ENCODE measurements at places on chromosomes 6 and 20.

GRCh38 chr6:40399888-40400457 lies 187.2 kb downstream of the LRFN2 start:
- H3K36me3 ChIP-seq: no peaks in the 10 kb centered on the region
- H3K4me3 ChIP-seq: no peak overlapping the region
- DNase-seq: no peak
- H3K4me1 ChIP-seq: no peaks in the 10 kb centered on the region

- H3K36me3 ChIP-seq: peaks cover 8% of the 10 kb centered on the region
- no peaks in the 10 kb centered on the region for H3K27me3 ChIP-seq
- H3K4me1 ChIP-seq: peaks cover 5% of the 10 kb centered on the region
- no peak for DNase-seq
- H3K27ac ChIP-seq: no peak overlapping the region
These were observed 66.9 kb downstream of the IGF2R start for GRCh38 chr6:160035693-160036330.

DNA sequence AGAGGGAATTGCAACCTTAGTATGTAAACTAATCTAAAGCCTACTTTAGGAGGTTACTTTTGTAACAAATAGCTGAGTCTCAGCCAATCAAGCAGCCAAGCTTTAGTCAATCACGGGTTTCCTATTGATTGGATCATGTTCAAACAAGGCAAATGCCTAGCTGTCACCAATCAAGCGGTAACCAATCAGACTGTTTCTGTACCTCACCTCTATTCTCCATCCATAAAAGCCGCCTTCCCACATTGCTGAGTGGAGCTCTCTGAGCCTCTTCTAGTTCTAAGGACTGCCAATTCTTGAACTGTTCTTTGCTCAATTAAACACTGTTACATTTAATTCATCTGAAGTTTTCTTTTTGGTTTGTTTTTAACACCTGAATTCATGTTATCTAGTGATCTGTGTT lies 148.4 kb upstream of the BMP5 start:
- no peak overlapping the region for H3K27ac ChIP-seq
- no peaks in the 10 kb centered on the region for H3K27me3 ChIP-seq
- no peak for DNase-seq

GRCh38 chr6:79031821-79032590 lies 46.0 kb downstream of the PHIP start:
- H3K4me3 ChIP-seq: no peak overlapping the region
- no peaks in the 10 kb centered on the region for H3K4me1 ChIP-seq
- H3K36me3 ChIP-seq: peaks cover 8% of the 10 kb centered on the region

- no peak for DNase-seq
- no peaks in the 10 kb centered on the region for H3K4me1 ChIP-seq
- H3K36me3 ChIP-seq: no peaks in the 10 kb centered on the region
- H3K4me3 ChIP-seq: no peak overlapping the region
These were observed 5.6 kb upstream of the GJB7 start for GRCh38 chr6:87334683-87335082.

- no peaks in the 10 kb centered on the region for H3K4me1 ChIP-seq
- H3K27me3 ChIP-seq: no peaks in the 10 kb centered on the region
- no peak for DNase-seq
- no peak overlapping the region for H3K27ac ChIP-seq
- H3K4me3 ChIP-seq: no peak overlapping the region
- H3K36me3 ChIP-seq: no peaks in the 10 kb centered on the region
These were observed 10.6 kb downstream of the KCNK17 start for GRCh38 chr6:39303425-39304153.

GRCh38 chr20:36572701-36573102 lies 695 bp upstream of the TGIF2 start:
- H3K36me3 ChIP-seq: no peaks in the 10 kb centered on the region
- H3K4me1 ChIP-seq: peaks cover 4% of the 10 kb centered on the region
- peak; percentile 62 for DNase-seq

- no peak overlapping the region for H3K4me3 ChIP-seq
- peak overlapping the region; percentile 70 for H3K27ac ChIP-seq
- H3K4me1 ChIP-seq: no peaks in the 10 kb centered on the region
These were observed 118.7 kb downstream of the NFATC2 start for GRCh38 chr20:51423810-51424209.

DNA sequence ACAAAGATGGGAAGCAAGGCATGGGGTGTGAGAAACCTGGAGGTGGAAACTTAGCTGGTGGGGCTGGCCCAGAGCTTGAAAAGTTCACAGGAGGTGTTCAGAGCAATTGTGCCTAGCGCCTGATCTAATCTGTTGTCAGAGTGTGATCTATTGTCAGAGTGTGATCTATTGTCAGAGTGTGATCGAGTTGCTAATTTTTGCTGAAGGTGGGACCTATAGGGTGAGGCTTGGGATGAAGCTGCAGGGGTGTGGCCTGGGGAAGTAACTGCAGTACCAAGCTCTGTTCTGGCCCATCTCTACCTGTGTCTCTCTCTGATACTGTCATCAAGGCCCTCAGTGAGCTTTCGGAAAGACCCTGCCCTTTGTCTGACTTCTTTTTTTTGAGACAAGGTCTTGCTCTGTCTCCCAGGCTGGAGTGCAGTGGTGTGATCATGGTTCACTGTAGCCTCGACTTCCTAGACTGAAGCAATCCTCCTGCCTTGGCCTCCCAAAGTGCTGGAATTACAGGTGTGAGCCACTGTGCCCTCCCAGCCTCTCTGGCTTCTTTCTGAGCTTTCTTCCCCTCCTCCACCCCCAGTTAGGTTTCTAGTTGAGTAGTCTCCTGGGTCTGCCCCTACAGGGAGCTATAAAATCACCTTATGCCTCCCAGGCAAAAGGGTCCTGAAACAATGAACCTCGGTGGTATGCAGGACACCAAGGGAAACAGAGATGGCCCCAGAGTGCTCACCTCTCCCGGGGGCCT lies 150.8 kb upstream of the RNF24 start:
- peaks cover 19% of the 10 kb centered on the region for H3K27me3 ChIP-seq
- DNase-seq: no peak
- H3K36me3 ChIP-seq: no peaks in the 10 kb centered on the region
- peaks cover 23% of the 10 kb centered on the region for H3K4me1 ChIP-seq

GRCh38 chr20:19826179-19826914 lies 68.3 kb downstream of the RIN2 start:
- no peak overlapping the region for H3K27ac ChIP-seq
- peaks cover 6% of the 10 kb centered on the region for H3K4me1 ChIP-seq
- no peak for DNase-seq
- H3K27me3 ChIP-seq: no peaks in the 10 kb centered on the region
- no peak overlapping the region for H3K4me3 ChIP-seq

GRCh38 chr6:11632795-11633511 lies 95.4 kb downstream of the TMEM170B start:
- no peak for DNase-seq
- H3K27me3 ChIP-seq: no peaks in the 10 kb centered on the region
- no peaks in the 10 kb centered on the region for H3K4me1 ChIP-seq

GRCh38 chr6:8321671-8322404 lies 113.5 kb downstream of the SLC35B3 start:
- H3K36me3 ChIP-seq: no peaks in the 10 kb centered on the region
- no peak overlapping the region for H3K4me3 ChIP-seq
- DNase-seq: no peak

DNA sequence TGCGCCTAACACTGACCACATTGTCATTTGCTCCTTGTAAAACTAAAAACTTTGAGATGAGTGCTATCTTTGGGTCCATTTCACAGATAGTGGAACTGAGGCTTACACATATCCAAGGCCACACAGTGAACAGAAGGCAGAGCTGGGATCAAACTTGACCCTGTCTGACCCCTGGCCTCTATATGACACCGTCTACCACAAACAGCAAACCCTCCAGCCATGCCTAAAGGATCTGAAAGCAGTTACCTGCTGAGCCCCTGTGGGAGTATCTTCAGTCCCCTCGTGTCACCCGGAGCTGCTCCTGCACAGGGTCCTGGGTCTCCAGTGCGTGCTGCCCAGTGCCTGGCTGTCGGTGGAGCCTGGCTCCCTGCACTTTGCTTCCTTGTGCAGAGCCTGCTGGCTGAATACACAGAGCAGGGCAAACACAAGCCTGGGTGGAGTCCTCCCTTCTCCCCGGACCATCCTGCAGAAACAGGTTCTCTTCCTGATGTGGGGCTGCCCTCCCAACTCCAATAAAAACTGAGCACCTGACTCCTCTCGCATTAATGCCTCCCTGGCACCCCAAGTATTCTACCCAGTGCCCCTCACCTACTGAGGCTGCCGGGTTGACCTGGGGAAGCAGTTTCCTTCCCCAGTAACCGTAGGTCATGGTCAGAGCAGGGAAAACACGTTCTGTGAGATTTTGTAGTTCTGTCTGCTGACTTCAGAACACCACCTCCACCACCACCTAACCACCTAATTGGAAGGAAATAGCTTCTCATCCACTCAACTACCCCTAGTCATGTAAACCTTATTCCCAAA lies at the start of gene BCAS1:
Gene BCAS1 (minus strand): TSS at position 408 of the 801 bp plus-strand sequence. CDS start 11,876 bp downstream, outside the sequence.
- no peak within 1 kb of the TSS for H3K4me3 ChIP-seq
- no peaks in the 10 kb centered on the region for H3K4me1 ChIP-seq
- no peak within 1 kb of the TSS for H3K27ac ChIP-seq

DNA sequence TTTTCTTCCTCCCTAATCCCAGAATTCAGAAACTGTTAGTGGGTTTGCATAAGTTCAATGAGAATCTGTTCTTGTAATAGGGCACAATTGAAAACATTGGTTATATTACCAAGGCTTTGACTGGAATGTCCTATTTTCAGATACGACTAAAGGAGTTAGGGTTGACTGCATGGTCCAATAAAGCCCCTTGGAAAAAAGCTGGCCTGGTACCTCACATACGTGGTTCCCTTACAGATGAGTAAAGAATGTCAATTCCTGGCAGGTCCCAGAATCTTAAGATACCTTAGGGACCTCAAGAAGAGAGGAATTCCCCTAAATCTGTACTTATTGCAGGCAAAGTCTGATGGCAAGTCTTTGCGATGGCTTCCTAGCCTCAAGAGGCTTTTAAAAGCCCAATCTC lies 4.6 kb downstream of the PPDPF start:
- DNase-seq: no peak
- H3K4me1 ChIP-seq: peaks cover 18% of the 10 kb centered on the region
- no peak overlapping the region for H3K27ac ChIP-seq
- no peak overlapping the region for H3K4me3 ChIP-seq

DNA sequence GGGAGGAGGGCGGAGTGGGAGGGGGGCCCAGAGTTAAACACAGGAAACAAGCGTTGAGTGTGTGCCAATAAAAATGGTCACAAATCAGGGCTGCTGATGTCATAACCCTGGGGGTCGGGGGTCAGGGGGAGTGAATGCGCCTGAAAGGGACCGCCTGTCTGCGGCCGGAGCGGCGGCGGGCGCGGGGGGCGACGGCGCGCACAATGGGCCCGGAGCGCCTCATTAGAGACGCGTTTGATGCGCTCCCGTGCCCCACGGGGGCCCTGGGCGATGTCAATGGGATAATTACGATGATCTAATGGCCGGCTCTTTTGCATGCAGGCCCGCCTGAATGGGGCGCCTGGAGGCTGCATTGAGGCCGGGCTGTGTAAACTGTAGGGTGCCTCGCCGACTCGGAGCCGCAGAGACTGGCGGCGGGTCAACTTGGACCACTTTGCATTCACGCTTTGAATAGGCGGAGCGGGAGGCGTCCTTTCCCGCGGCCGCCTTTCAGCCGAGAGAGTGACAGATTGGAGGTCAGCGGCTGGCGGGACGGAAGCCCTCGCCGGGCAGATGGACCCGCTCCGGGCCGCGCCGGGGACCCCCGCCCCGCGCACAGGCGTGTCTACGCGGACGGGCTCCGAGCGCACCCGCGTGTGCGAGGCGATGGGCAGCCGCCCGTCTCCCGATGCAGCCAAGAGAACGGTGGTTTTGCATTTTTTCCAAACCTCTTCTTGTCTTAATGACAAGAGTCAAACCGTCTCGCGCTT lies 296.1 kb downstream of the TFAP2C start:
- H3K27me3 ChIP-seq: peaks cover 28% of the 10 kb centered on the region
- no peaks in the 10 kb centered on the region for H3K36me3 ChIP-seq
- no peak overlapping the region for H3K4me3 ChIP-seq
- DNase-seq: no peak
- H3K27ac ChIP-seq: no peak overlapping the region

GRCh38 chr6:127439718-127440117 lies 19.5 kb downstream of the KIAA0408 start:
- no peaks in the 10 kb centered on the region for H3K4me1 ChIP-seq
- H3K27ac ChIP-seq: no peak overlapping the region
- H3K36me3 ChIP-seq: no peaks in the 10 kb centered on the region
- H3K27me3 ChIP-seq: no peaks in the 10 kb centered on the region
- no peak overlapping the region for H3K4me3 ChIP-seq
- DNase-seq: no peak

GRCh38 chr6:14436592-14437132 lies 319.1 kb downstream of the CD83 start:
- DNase-seq: no peak
- no peaks in the 10 kb centered on the region for H3K27me3 ChIP-seq
- H3K36me3 ChIP-seq: no peaks in the 10 kb centered on the region
- H3K4me3 ChIP-seq: no peak overlapping the region
- no peak overlapping the region for H3K27ac ChIP-seq
- H3K4me1 ChIP-seq: no peaks in the 10 kb centered on the region

- H3K27me3 ChIP-seq: no peaks in the 10 kb centered on the region
- no peak overlapping the region for H3K4me3 ChIP-seq
- no peaks in the 10 kb centered on the region for H3K4me1 ChIP-seq
- no peak for DNase-seq
These were observed 211.8 kb downstream of the CDKAL1 start for GRCh38 chr6:20746024-20746423.

GRCh38 chr6:47836046-47836445 lies 54.2 kb downstream of the OPN5 start:
- no peak for DNase-seq
- no peak overlapping the region for H3K27ac ChIP-seq
- no peak overlapping the region for H3K4me3 ChIP-seq
- no peaks in the 10 kb centered on the region for H3K27me3 ChIP-seq
- H3K4me1 ChIP-seq: no peaks in the 10 kb centered on the region

DNA sequence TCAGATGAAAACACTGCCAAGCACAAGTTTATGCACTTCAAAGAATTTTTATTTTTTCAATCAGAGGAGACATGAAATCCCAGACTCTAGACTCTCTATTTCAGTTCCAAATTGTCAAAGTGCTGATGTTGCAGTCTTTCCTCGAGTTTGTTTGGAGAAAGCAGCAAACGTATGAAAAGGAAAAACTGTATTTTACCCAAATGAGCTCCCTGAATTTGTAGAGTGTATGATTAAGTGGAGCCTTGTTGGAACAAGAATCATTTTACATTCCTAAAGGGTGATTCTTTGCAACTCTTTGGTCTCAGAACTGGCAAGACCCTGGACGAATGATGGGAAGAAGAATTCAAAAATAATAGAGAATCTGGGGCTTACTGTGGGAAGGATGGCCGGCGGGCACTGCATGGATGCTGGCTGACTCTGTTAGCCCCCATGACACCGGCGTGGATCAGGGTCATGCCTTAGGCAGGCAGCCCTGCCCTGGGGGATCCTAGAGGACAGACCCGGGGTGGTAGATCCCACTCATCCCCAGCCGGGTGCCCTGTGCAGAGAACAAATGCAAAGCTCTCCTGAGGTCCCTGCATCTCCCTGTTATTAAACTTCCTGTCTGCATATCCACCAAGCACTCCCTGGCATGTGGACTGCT lies 207.4 kb downstream of the FNDC1 start:
- no peaks in the 10 kb centered on the region for H3K36me3 ChIP-seq
- no peak overlapping the region for H3K4me3 ChIP-seq
- H3K27me3 ChIP-seq: peaks cover 24% of the 10 kb centered on the region
- H3K4me1 ChIP-seq: no peaks in the 10 kb centered on the region

- DNase-seq: no peak
- no peak overlapping the region for H3K27ac ChIP-seq
- H3K27me3 ChIP-seq: no peaks in the 10 kb centered on the region
- peaks cover 5% of the 10 kb centered on the region for H3K36me3 ChIP-seq
These were observed 517.6 kb upstream of the SOX4 start for GRCh38 chr6:21075986-21076385.
